ENCODE measurements at places on chromosomes 13 and 19. TPM values are rescaled to one million over a fixed set of nuclear protein-coding genes. Genes with fewer than 3 reads are reported as not detected.

Gene CBY2
- total RNA-seq, result not detected

GRCh38 chr19:49631014-49631588, 8.8 kb downstream of the RRAS start:
- H3K4me1 ChIP-seq, result peaks cover 15% of the 10 kb centered on the region
- peaks cover 17% of the 10 kb centered on the region for H3K27me3 ChIP-seq
- peak overlapping the region; percentile 61 for H3K4me3 ChIP-seq
- DNase-seq, result no peak
- H3K27ac ChIP-seq, result peak overlapping the region; percentile 83

DNA sequence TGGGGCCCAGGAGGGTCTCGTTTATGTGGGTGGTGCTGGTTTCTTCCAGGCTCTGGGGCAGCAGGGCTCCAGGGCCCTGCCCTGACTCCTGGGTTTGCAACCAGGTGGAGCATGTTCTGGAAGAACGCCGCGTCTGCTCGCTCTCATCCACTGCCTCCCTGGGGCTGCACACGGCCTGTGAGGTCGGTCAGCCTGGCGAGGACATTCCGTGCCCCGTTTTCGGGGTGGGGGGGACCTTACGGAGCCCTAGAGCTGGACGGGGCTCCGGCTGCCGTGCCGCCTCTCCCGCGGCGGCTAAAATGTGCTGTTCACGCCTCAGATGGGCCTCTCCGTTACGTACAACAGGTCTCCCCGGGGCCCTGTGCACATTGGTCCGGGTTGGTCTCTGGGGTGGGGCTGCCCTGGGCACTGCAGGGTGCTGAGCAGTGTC, 3.3 kb downstream of the GNA11 start:
- peak overlapping the region; percentile 62 for H3K4me3 ChIP-seq
- H3K4me1 ChIP-seq, result peaks cover 16% of the 10 kb centered on the region
- no peaks in the 10 kb centered on the region for H3K36me3 ChIP-seq
- DNase-seq, result no peak

- no peak overlapping the region for H3K27ac ChIP-seq
- peaks cover 19% of the 10 kb centered on the region for H3K4me1 ChIP-seq
- no peaks in the 10 kb centered on the region for H3K27me3 ChIP-seq
Observed at GRCh38 chr13:24618011-24618955, 61.9 kb upstream of the ATP12A start.

Gene TEKTIP1
- 2.0 TPM for total RNA-seq

DNA sequence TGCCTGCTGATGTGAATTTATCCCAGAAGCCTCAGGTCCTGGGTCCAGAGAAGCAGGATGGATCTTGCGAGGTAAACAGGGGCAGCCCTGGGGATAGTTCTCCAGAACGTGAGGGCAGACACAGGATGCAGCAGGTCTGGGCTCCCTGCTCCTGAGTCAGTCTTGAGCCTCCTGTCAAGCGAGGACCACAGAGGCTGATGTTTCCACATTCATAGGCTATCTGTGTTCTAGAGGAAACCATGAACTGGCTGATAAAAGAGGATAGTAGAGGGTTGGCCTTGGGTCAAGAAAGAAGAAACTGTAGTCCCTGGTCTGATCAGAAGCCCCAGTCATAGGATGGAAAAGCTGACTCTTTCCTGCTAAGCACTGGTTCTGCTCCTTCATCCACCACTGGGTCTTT, 2.2 kb downstream of the ZNF175 start:
- H3K4me3 ChIP-seq, result peak overlapping the region; percentile 47
- no peak overlapping the region for H3K27ac ChIP-seq
- H3K27me3 ChIP-seq, result peaks cover 23% of the 10 kb centered on the region
- H3K36me3 ChIP-seq, result no peaks in the 10 kb centered on the region
- peaks cover 17% of the 10 kb centered on the region for H3K4me1 ChIP-seq
- no peak for DNase-seq

GRCh38 chr13:49561062-49561410, 24.3 kb downstream of the RCBTB1 start:
- H3K4me1 ChIP-seq, result no peaks in the 10 kb centered on the region
- H3K36me3 ChIP-seq, result peaks cover 38% of the 10 kb centered on the region
- H3K27me3 ChIP-seq, result no peaks in the 10 kb centered on the region
- H3K27ac ChIP-seq, result peak overlapping the region; percentile 10
- no peak overlapping the region for H3K4me3 ChIP-seq

Gene TM9SF2
- total RNA-seq, result 68.8 TPM

Gene PLA2G4C
- total RNA-seq, result 2.0 TPM

DNA sequence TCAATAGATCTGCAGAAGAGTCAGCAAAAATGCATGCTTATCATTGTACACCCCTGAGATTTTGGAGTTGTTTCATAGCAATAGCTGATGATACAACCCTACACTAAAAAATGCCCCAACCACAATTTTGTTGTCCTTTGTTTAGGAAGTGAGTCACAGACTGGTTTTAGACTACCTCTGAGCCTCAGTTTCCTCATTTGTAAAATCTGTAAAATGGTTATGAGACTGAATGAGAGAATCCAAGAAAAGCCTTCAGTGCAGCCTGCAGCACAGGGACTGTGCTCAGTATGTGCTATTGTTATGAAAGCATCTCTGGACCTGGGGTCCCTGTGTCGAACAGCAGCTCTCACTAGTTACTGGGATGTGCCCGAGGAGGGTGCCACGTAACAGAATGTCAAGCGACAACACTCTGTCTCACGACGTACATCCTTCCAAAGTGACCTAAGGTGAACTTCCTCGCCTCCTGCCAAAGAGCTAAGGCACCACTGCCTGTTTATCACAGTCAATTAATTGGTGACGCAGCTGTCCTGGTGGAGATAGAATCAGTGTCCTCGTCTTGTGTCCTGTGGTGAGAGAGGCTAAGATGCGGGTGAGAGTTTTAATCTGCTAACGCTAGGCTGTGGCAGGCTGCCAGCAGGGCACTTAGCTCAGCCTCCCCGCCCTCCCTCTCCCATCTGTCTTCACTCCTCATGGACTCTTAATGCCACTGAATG, 18.1 kb downstream of the DHRS12 start:
- DNase-seq, result no peak
- H3K4me3 ChIP-seq, result no peak overlapping the region
- H3K27me3 ChIP-seq, result no peaks in the 10 kb centered on the region
- H3K4me1 ChIP-seq, result peaks cover 16% of the 10 kb centered on the region
- no peak overlapping the region for H3K27ac ChIP-seq

DNA sequence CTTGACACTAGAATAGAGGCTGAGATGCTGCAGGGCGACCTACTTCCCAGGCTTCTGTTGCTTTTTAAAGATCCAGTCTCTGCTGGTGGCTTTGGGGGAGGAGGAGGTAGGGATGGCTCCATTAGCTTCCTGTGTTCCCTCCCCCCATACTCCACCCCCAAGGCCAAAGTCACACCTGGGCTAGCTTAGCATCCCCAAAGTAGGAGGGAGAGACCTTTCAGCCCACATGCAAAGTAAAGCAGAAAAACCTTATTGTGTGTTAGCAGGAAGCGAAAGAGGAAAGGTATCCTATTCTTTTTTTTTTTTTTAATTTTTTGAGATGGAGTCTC, 3.2 kb upstream of the TNPO2 start:
- H3K4me3 ChIP-seq, result peak overlapping the region; percentile 81
- DNase-seq, result no peak
- H3K27me3 ChIP-seq, result peaks cover 7% of the 10 kb centered on the region

- peaks cover 5% of the 10 kb centered on the region for H3K4me1 ChIP-seq
- H3K36me3 ChIP-seq, result no peaks in the 10 kb centered on the region
- peaks cover 13% of the 10 kb centered on the region for H3K27me3 ChIP-seq
- no peak overlapping the region for H3K4me3 ChIP-seq
Observed at GRCh38 chr19:13313875-13314274, 163.7 kb downstream of the IER2 start.

Gene KCNJ14
- total RNA-seq, result 2.0 TPM

Gene MRPL54
- 41.7 TPM for total RNA-seq

Gene SIGLEC9
- not detected for total RNA-seq

DNA sequence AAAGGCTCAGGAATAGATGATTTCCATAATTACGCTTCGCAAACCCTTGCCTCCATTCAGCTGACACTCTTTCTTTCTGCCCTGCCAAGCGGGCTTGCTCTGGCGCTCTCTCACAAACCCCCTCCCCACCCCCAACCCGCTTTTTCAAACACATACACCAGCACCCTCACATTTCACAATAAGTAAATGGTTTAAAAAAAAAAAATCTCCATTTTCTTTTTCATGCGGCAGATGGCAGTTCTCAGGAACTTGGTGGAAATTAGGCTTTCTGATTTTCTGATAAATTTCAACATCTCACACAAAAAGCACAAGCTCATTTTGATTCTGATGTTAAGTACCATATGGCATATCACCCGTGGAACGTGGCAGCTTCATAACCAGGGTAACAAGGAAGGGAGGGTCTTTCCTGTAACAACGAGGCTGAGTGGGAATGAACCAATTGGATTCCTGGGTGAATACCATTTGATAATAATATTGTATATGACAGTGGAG, 43.8 kb downstream of the C13orf42 start:
- no peaks in the 10 kb centered on the region for H3K36me3 ChIP-seq
- no peak overlapping the region for H3K27ac ChIP-seq
- DNase-seq, result no peak
- peaks cover 2% of the 10 kb centered on the region for H3K27me3 ChIP-seq

DNA sequence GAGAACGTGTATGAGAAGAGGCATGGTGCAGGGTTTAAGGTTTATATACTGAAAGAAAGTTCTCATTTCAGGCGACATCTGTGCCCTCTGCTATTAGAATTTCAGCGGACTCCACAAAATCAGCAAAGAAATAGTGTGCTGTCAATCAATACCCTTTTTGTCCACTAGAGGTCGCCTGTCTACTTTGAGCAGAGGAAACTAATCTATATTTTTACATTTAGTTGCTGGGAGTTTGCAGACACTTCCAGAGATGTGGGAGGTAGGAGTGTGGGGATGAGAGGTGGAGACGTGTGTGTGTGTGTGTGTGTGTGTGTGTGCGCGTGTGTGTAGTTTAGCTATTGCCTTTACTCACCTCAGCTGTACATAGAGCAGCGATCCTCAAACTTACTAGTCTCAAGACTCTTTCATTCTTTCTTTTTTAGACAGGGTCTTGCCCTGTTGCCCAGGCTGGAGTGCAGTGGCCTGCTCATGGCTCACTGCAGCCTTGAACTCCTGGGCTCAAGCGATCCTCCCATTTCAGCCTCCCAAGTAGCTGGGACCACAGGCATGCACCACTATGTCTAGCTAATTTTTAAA, 9.7 kb downstream of the INAFM1 start:
- H3K27me3 ChIP-seq, result no peaks in the 10 kb centered on the region
- peaks cover 6% of the 10 kb centered on the region for H3K4me1 ChIP-seq
- H3K36me3 ChIP-seq, result no peaks in the 10 kb centered on the region
- DNase-seq, result peak; percentile 79

Gene CGB1
- not detected for total RNA-seq

GRCh38 chr13:49536144-49536873, 40.6 kb downstream of the PHF11 start:
- no peak overlapping the region for H3K4me3 ChIP-seq
- peaks cover 16% of the 10 kb centered on the region for H3K4me1 ChIP-seq
- H3K27me3 ChIP-seq, result no peaks in the 10 kb centered on the region
- DNase-seq, result no peak

DNA sequence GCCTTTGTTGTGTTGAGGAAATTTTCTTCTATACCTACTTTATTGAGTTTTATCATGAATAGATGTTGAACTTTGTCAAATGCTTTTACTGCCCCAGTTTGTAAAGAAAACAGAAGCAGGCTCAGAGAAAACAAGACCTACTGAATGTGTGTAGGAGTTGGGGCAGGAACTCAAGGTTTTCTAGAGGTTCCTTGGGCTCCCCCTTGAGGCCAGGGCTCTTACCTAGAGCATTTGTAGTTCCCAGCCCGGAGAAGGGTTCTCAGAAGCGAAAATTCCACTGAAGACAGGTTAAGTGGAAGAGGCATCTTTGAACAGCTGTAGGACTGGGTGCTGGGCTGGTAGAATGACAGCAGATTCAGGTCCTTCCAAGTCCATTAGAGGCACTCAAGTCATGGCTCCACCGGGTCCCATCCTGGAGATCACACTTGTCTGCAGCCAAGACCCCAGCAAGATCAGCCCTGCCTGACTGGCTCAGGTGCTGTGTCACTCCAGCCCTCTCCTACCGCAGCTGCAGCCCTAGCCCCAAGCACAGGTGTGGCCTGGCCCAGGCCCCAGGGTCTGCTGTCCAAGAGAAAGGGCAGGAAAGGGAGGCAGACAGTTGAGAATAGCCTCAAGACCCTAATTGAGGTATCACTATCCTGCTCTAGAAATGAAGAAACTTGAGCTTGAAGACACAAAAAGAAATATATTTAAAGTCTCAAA, 425.5 kb downstream of the PCDH20 start:
- no peaks in the 10 kb centered on the region for H3K27me3 ChIP-seq
- no peak overlapping the region for H3K4me3 ChIP-seq
- H3K27ac ChIP-seq, result no peak overlapping the region
- no peak for DNase-seq
- no peaks in the 10 kb centered on the region for H3K4me1 ChIP-seq
- H3K36me3 ChIP-seq, result no peaks in the 10 kb centered on the region

GRCh38 chr13:97781891-97782305, 171.6 kb upstream of the IPO5 start:
- peaks cover 12% of the 10 kb centered on the region for H3K4me1 ChIP-seq
- H3K4me3 ChIP-seq, result no peak overlapping the region
- H3K27ac ChIP-seq, result no peak overlapping the region
- peaks cover 11% of the 10 kb centered on the region for H3K36me3 ChIP-seq
- no peaks in the 10 kb centered on the region for H3K27me3 ChIP-seq
- DNase-seq, result no peak

DNA sequence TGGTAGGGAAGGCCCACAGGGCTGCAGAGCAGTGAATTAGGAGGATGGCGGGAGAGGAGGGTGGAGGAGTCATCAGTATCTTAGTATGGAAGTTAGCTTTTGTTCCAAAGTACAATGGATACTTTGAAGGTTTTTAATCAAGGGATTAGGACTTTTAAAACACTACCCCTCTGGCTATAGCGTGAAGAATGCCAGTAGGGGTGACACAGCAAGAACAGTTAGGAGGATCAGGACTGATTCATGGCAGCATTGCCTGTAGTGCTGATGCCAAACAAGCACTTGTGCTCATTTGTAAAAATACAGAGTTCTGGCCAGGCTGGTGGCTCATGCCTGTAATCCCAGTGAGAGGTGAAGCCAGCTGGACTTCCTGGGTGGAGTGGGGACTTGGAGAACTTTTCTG, 46.2 kb downstream of the SKA3 start:
- peaks cover 13% of the 10 kb centered on the region for H3K27me3 ChIP-seq
- no peak for DNase-seq
- peak overlapping the region; percentile 84 for H3K27ac ChIP-seq
- peaks cover 8% of the 10 kb centered on the region for H3K4me1 ChIP-seq
- no peaks in the 10 kb centered on the region for H3K36me3 ChIP-seq

DNA sequence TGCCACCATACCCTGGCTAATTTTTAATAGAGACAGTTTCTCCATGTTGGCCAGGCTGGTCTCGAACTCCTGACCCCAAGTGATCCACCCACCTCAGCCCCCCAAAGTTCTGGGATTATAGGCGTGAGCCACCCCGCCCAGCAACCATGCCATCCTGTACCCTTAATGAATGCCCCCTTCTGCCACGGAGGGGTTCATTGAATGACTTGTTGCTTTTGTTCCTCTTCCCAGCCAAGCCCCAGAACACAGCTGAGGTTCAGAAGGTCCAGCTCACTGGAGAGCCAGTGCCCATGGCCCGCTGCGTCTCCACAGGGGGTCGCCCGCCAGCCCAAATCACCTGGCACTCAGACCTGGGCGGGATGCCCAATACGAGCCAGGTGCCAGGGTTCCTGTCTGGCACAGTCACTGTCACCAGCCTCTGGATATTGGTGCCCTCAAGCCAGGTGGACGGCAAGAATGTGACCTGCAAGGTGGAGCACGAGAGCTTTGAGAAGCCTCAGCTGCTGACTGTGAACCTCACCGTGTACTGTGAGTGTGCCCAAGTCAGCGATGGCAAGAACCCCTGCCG, 6.0 kb downstream of the PVR start:
- peaks cover 9% of the 10 kb centered on the region for H3K36me3 ChIP-seq
- no peak overlapping the region for H3K27ac ChIP-seq
- no peak for DNase-seq
- no peak overlapping the region for H3K4me3 ChIP-seq

- no peak overlapping the region for H3K4me3 ChIP-seq
- no peaks in the 10 kb centered on the region for H3K36me3 ChIP-seq
- H3K27ac ChIP-seq, result no peak overlapping the region
- no peak for DNase-seq
- peaks cover 6% of the 10 kb centered on the region for H3K27me3 ChIP-seq
Observed at GRCh38 chr13:94859811-94860210, 147.5 kb upstream of the SOX21 start.
